Right kidney (tissue), 9 donors: ENCODE measurements at places on chromosomes 2 and 18.

DNA sequence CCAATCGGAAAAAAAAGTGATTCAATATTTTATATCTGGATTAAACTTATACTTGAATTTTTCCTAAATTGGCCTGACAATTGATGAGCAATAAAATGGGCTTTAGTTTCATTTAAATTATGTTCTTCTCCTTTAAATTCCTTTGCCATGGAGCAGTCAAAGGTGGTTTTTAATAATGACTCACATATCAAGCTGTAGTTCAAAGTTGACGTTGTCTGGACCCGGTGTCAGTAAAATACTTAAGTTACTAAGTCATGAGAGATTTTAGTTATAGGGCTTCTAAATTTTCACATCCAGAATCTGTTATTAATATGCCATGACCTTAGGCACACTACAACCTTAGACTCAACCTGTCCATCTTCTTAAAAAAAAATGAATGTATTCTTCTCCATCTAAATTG lies 62.5 kb downstream of the CDH2 start:
- no peak for DNase-seq

- no peak for DNase-seq
Measured at GRCh38 chr18:77361382-77361781, 111.7 kb downstream of the GALR1 start.

DNA sequence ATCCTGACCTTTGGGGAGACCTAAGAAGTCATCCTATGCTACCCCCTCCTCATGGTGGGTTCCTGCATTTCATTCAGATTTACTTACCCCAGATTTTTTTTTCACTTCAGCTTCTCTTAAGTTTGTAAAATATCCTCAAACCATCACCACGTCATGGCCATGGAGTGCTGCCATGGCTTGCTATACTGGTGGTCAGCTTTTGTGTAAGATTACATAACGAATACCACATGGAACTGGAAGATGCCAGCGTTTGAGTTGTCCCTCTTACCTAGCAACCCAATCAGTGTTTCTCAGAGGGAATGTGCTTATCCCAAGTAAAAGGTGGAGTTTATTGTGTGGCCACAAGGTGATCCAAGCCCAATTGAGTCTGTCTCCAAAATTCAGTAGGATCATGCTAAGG lies 148.6 kb upstream of the ALPP start:
- DNase-seq = no peak

- peak; percentile 28 for DNase-seq
Measured at GRCh38 chr2:6845312-6845711, 20.4 kb downstream of the CMPK2 start.

GRCh38 chr2:50065835-50066234 lies 911.5 kb upstream of the FSHR start:
- DNase-seq = no peak

- DNase-seq = no peak
Measured at GRCh38 chr18:3857544-3857943, 407.6 kb downstream of the TGIF1 start.

DNA sequence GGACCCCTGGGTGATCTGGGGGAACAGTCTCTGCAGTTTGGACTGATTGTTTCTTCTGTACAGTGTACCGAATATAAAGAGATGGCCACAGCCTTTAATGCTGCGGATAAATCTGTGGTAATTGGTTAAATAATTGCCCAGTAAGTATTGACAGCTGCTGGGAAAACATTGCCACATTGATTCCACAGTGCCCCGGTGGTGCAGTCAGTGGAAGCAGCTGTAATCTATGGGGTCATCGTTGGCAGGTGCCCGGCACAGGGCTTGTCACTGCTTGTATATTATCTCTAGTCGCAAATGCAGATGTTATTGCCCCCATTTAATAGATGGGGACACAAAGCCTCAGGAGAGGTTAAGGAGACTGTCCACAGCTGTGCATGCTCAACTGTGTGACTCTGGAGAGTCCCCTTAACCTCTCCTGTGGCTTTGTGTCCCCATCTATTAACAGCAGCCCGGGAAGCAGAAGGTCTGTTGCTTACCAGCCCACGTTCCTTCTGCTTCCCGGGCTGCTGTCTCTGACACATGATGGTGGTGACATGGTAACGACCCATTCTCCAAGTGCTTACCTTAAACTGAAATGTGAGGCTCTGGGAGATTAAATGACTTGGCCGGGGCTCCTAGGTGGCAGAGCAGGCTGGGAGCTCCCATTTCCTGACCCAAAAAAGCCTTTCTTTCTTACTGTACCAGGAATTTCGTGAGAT lies 76.9 kb downstream of the NCK2 start:
- no peak for DNase-seq

DNA sequence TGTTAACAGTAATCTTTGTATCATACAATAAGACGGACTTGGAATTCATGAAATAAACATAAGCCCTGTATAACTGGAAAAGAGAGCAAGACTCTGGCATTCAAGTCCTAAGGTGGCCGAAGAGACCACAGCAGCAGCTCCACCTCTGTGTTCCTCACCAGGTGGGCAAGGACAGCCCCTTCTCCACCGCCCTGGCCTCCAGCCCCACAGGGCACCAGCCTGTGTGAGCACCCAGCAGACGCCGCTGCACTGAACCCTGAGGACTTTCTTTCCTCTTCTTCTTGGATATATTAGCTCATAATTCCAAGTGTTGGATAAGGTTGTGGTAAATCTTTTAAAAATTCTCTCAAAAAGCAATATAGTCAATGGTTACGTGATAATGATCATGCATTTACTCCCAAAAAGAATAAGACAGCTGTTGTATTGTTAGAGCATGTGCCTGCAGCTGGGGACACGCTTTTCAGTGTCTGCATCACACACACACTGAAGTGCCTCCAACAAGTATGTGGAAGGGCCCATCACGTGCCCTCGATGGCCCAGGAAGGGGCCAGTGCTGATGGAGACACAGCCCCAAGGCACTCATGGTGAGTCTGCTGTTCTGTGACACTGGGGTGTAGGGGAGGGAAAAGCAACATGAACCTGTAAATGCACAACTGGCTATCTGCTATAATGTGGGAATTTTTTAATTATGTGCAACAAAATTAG lies 26.8 kb downstream of the FAM178B start:
- DNase-seq = no peak

- no peak for DNase-seq
Measured at GRCh38 chr18:22753130-22753831, 179.8 kb upstream of the RBBP8 start.

- DNase-seq = no peak
Measured at GRCh38 chr2:64615844-64616536, 37.7 kb downstream of the SERTAD2 start.

DNA sequence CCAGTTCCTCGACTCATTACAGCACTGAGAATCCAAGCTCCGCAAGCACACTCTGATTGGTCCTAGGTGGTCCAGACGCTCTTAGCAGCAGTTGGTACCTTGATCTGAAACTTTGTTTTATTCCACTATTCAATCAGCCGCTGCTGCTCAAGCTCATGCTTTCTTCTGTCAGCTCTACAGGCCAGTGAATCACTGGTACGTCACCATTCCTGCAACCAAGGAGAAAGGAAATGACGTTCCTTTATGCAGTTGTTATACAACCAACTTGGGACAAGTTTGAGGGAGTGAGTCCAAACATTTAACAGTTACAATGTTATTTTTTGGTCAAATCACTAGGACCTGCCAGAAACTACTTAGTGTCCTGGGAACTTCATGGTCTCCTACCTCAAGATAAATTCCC lies 398.8 kb upstream of the TMEFF2 start:
- no peak for DNase-seq

GRCh38 chr2:232539298-232540231 lies at the start of gene CHRNG:
CHRNG (plus strand) TSS chr2:232539692; CDS start chr2:232539748, 56 bp downstream.
- DNase-seq = no peak

DNA sequence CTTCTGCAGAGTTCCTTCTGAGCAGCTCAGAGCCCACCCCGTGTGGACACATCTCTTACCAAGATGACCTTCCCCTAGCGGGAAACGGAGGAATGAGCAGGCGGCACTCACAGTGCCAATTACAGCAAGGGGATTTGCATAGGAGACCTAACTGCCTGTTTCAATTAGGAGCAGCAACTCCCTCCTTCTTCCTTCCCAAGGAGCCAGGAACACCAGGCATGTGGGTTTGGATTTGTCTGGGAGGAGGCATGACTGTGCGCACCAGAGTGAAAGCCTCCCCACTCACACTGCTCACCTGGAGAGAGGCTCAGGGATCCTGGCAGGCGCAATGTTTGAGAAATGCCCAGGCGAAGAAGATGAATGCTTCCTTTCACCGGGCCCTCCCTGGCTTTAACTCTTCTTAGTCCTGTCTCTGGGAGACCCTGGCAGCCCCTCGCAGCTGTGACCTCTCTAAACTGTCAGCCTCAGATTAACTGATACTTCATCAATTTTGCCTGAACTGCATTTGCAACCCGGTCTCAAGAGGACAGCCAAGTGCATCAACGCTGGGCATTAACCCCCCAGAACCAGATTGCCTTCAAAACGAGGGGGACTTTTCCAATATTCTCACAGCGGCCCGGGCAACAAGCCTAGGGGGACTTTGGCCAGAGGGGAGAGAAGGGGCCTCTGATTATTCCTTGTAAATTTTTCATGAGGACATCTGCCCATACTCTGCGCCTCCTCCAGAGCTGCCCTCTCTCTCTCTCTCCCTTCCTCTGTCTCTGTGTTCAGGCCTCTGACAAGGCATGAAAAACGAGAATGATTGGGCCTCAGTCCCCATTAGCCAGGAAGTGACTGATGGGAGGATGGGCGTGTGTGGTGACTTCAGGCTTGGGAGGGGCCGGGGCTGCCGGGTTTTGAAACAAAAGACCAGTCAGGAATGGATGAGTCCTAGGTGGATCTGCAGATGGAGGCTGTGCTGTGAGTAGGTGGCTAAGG lies 93.8 kb downstream of the CMPK2 start:
- peak; percentile 39 for DNase-seq

DNA sequence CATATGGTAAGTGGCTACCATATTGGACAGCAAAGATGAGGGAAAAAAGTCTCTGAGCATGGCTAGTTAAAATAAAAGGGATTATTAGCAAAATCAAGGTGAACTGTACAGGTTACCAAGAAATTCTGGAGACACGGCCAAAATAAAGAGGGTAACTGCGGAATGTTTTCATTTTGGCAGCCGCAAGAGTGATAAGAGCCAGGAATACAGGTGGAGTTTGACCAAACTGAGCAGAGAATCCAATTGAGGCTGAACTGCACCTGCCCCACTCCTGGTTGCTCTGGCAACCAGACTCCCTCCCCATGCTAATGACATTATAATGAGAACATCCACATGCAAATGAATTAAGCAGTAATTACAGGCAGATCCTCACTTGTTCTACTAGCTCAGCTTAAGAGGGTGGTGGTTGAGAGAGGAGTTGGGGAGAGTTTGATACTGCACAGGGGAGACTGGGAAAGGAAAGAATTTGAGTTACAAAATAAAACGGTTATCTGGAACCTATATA lies 18.8 kb upstream of the EPHA4 start:
- no peak for DNase-seq

- peak; percentile 27 for DNase-seq
Measured at GRCh38 chr2:26640331-26640745, 828 bp downstream of the CIB4 start.

GRCh38 chr2:66686755-66687154 lies 251.8 kb downstream of the MEIS1 start:
- no peak for DNase-seq

GRCh38 chr2:101083613-101084012 lies 67.6 kb downstream of the TBC1D8 start:
- no peak for DNase-seq

DNA sequence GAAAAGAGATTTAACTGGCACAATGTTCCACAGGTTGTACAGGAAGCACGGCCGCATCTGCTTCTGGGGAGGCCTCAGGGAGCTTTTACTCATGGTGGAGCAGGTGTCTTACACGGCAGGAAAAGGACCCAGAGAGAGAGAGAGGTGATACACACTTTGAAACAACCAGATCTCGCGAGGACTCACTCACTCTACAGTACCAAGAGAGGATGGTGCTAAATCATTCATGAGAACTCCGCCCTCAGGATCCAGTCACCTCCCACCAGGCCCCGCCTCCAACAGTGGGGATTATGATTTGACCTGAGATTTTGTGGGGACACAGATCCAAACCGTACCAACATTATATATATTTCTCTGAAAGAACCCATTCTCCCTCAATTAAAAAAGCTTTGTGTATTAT lies 79.7 kb upstream of the DOCK10 start:
- no peak for DNase-seq

DNA sequence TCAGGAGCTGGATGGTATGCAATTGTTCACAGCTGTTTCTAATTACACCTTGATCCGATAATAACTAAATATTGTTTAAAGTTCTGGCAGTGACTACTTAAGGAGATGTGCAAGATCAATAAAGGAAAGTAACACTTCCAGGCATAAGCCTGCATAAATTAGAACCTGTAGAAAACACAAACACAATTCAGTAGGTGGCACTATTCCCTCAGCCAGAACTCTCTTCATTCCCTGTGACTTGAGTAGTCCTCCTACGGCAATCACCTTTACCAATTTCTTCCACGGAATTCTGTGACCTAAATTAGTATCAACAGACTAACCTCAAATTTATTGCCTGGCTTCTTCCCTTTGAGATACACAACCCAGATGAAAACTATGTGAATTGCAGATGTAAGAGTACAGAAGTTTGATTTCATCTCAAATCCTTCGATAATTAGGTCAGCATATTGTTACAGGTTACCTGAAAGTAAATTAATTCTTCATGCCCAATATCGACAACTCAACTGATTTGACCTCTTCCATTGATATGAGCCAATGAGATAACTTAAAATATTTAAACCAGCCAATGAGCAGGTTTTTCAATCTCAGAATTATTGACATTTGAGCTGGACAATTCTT lies 137.8 kb downstream of the PID1 start:
- DNase-seq = no peak

- DNase-seq = peak; percentile 90
Measured at GRCh38 chr18:12377556-12378197, 650 bp upstream of the AFG3L2 start.

- no peak for DNase-seq
Measured at GRCh38 chr2:217681791-217682190, 321.0 kb downstream of the TNS1 start.

- no peak for DNase-seq
Measured at GRCh38 chr2:74201596-74201995, 3.2 kb downstream of the MTHFD2 start.

DNA sequence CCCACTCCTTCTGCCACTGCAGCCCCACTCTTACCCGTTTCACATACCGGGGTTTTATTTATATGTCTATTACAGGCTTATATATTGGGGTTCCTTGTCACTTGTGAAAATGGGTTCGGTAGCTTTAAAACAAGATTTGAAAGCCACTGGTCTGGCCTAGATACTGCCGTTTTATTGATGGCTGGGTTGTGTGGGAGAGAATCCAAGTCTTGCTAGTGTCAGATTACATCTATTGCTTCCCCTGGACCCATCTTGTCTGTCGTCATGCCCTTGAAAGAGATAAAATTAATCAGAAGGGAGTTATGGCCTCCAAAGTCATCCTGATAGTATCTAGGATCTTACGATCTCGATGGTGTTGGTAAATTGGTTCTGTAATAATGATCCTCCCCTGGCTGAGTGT lies 79.4 kb downstream of the EIPR1 start:
- DNase-seq = no peak

- no peak for DNase-seq
Measured at GRCh38 chr18:3914109-3914508, 464.1 kb downstream of the TGIF1 start.
